Effector CD8-positive, alpha-beta T cell (primary cell): ENCODE measurements at places on chromosomes 6 and 20.

- peak; percentile 56 for DNase-seq
Measured at GRCh38 chr20:63969838-63970713, at the start of gene ZNF512B. TSS of gene ZNF512B (minus strand) at chr20:63969930. CDS start at chr20:63967950, 1,980 bp downstream.

GRCh38 chr20:17391127-17391771 lies 139.9 kb downstream of the BFSP1 start:
- no peak for DNase-seq

DNA sequence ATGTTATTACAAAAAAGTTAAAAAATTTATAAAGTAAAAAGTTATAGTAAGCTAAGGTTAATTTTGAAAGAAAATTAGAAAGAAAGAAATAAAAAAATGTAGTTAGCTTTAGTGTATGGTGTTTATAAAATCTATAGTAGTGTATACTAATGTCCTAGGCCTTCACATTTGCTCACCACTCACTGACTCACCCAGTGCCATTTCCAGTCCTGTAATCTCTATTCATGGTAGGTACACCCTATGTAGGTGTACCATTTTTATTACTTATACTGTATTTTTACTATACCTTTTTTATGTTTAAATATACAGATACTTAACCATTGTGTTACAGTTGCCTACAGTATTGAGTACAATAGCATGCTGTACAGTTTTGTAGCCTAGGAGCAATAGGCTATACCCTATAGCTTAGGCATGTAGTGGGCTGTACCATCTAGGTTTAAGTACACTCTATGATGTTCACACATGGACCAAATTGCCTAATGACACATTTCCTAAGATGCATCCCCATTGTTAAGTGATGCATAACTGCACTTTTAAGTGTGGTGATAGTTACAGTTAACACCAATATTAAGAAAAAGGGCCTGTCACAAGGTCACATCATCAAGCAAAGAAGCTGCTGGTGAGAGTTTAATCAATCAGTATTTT lies 8.0 kb downstream of the CD2AP start:
- DNase-seq, result no peak

GRCh38 chr6:34705241-34705640 lies 8.7 kb upstream of the ILRUN start:
- no peak for DNase-seq

- DNase-seq, result no peak
Measured at GRCh38 chr6:27295301-27296079, 16.6 kb downstream of the POM121L2 start.

DNA sequence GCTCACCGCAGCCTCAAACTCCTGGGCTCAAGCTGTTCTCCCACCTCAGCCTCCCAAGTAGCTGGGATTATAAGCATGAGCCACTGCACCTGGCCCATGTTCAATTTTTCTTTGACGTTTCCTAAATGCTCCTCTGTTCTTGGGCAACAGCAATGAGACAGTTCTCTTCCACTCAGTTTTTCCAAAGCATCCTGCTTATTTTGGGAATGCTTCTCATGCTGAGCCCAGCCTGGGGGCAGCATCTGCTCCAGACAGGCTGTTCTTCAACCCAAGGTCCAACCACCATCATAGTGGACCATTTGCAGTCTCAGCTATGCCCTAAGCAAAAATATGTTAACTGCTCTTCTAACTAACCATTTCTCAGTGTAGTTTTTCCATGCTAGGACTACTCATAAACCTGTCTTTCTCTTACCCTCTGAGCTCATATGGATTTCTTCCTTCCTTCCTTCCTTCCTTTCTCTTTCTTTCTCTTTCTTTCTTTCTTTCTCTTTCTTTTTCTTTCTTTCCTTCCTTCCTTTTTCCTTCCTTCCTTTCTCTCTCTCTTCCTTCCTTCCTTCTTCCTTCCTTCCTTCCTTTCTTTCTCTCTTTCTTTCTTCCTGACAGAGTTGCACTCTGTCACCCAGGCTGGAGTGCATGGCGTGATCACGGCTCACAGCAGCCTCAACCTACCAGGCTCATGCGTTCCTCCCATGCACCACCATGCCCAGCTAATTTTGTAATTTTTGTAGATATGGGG lies 48.4 kb downstream of the GCNT2 start:
- DNase-seq, result no peak

- no peak for DNase-seq
Measured at GRCh38 chr6:70073637-70074036, 207.3 kb downstream of the COL19A1 start.

DNA sequence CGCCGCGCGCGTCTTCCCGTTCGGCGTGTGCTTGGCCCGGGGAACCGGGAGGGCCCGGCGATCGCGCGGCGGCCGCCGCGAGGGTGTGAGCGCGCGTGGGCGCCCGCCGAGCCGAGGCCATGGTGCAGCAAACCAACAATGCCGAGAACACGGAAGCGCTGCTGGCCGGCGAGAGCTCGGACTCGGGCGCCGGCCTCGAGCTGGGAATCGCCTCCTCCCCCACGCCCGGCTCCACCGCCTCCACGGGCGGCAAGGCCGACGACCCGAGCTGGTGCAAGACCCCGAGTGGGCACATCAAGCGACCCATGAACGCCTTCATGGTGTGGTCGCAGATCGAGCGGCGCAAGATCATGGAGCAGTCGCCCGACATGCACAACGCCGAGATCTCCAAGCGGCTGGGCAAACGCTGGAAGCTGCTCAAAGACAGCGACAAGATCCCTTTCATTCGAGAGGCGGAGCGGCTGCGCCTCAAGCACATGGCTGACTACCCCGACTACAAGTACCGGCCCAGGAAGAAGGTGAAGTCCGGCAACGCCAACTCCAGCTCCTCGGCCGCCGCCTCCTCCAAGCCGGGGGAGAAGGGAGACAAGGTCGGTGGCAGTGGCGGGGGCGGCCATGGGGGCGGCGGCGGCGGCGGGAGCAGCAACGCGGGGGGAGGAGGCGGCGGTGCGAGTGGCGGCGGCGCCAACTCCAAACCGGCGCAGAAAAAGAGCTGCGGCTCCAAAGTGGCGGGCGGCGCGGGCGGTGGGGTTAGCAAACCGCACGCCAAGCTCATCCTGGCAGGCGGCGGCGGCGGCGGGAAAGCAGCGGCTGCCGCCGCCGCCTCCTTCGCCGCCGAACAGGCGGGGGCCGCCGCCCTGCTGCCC lies 1.1 kb downstream of the SOX4 start:
- peak; percentile 27 for DNase-seq

- DNase-seq, result no peak
Measured at GRCh38 chr20:43328697-43329096, 129.0 kb upstream of the SRSF6 start.

DNA sequence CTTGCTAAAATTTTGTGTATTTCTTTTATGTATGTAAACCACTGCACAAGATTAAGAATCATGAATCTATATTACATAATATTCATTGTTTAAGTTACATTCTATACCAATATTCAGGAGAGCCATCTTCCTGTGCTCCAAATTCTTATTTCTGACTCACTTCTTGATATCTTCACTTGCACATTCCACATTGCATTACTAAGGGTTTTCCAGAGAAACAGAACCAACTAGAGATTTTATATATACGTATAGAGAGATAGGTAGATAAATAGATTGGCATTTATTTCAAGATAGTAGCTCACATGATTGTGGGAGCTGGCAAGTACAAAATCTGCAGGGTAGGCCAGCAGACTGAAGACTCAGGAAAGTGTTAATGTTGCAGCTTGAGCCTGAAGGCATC lies 222.2 kb upstream of the PRSS16 start:
- DNase-seq, result no peak

- DNase-seq, result no peak
Measured at GRCh38 chr6:117817499-117817898, 89.6 kb upstream of the SLC35F1 start.

- no peak for DNase-seq
Measured at GRCh38 chr20:51987812-51988211, 185.5 kb upstream of the SALL4 start.

DNA sequence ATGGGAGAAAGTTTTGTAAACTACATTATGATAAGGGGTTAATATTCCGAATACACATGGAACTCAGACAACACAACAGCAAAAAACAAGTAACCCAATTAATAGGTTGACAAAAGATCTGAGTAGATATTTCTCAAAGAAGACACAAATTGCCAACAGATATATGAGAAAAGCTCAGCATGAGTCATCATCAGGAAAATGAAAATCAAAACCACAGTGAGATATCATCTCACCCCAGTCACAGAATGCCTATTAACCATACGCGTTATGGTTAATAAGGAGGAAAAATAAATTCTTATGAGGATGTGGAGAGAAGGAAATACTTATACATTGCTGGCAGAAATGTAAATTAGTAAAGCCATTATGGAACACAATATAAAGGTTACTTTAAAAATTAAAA lies 695.0 kb downstream of the COL12A1 start:
- no peak for DNase-seq

DNA sequence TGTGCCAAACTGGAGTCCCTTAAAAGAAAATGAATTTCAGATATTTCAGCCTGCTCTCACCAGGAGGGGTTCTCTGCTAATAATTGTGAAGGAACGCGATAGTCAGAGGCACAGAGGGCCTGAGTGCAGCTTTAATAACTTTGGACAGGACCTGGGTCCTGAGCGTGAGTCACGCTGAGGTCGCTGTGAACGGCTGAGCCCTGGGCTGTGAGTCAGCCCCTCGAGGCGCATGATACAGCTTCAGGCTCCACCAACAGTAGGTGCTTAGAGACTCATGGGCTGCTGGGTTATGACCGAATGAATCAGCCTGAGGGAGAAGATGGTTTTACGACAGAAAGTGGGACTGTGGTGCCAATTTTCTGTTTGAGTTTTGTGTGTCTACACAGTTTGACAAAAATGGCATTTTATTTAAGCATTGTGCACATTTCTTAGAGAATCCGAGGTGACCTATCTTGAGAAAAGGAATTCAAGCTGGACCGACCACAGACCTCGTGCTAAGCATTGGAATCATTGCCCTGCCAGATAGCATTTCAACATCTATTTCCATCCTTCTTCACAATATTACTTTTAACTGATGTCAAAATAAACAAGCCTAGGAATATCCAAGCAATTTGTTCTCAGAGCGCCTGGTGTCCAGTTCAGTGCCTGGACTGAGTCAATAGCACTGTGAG lies 183.0 kb downstream of the THBS2 start:
- no peak for DNase-seq

- no peak for DNase-seq
Measured at GRCh38 chr6:111057074-111057752, 30.1 kb upstream of the SLC16A10 start.

GRCh38 chr6:4210629-4211419 lies 75.4 kb upstream of the ECI2 start:
- peak; percentile 29 for DNase-seq

DNA sequence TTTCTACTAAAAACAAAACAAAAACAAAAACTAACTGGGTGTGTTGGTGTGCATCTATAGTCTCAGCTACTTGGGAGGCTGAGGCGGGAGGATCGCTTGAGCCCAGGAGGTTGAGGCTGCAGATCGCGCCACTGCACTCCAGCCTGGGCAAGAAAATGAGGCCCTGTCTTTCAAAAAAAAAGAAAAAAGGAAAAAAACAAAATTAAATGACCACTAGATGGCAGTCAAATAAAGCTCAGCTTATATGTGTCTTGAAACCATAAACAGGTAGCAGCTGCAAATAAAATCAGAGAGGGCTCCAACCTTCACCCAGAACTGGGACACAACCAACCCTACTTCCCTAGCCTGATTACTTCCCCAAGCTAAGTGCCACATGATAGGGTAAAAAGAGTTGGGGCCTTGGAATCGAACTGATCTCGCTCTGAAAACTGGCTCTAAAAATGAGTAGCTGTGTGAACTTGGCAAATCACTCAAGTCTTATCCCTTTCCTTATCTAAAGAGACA lies 67.1 kb upstream of the ADGRF4 start:
- DNase-seq, result no peak

DNA sequence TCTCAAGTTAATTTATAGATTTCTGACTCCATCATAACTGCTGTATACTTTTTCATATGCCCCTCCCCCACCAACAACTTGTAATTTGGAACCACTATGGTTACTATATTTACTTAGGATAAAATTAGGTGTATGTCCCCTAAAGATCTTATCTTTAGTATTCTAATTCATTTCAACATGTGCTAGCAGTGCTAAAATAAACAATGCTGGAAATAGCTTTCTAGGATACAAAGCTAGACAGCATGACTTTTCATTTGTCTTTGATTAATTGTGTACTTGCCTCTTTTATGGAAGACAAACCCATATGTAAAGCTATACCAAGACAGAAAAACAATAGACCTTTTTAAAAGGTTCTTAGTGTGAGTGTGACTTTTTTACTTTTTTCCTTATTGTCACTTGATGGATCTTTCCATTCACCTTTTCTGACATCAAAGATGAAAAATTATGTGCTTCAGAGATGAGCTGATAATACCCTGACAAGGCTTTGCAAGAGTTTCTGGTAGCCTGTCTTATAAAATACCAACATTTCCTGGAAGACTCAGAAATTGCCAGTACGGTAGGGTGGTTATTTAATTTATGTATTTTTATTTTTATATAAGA lies 31.2 kb upstream of the POPDC3 start:
- no peak for DNase-seq

DNA sequence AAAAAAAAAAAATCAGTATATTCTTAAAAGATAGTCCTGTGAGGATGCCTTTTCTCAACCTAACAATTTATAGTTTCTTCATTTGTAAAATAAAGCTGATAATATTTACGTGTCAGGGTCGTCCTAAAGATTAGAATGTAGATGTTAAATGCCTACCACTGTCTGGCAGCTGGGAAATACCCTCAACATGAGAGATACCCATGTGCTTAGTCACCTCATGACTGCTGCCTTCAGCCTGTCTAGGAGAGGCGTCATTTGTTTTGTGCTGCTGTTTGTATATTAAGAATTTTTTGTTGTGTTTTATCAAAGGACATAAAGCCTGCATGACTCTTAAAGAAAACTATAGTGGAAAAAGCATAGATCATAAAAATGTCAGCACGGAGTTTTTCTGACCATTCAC lies 9.5 kb downstream of the FAM120B start:
- DNase-seq, result no peak

- DNase-seq, result no peak
Measured at GRCh38 chr6:144106206-144106605, 10.8 kb upstream of the SF3B5 start.

- no peak for DNase-seq
Measured at GRCh38 chr20:23490817-23491216, at the start of gene CST8. TSS of gene CST8 (plus strand) at chr20:23491117. CDS start at chr20:23491668, 551 bp downstream.

GRCh38 chr6:53302678-53303360 lies 45.9 kb downstream of the ELOVL5 start:
- no peak for DNase-seq

GRCh38 chr6:154402081-154402780 lies 45.6 kb upstream of the IPCEF1 start:
- DNase-seq, result no peak

GRCh38 chr6:159753081-159753872 lies 8.6 kb upstream of the ACAT2 start:
- DNase-seq, result no peak

GRCh38 chr6:89281779-89282246 lies 33.3 kb downstream of the GABRR2 start:
- no peak for DNase-seq
